Mesothelial cell of epicardium (in vitro differentiated cells): ENCODE measurements at places on chromosomes 13 and 19. TPM values are rescaled to one million over a fixed set of nuclear protein-coding genes. Genes with fewer than 3 reads are reported as not detected.

GRCh38 chr13:25581351-25581750 is 209.6 kb downstream of the ATP8A2 start:
- no peaks in the 10 kb centered on the region for H3K36me3 ChIP-seq
- no peaks in the 10 kb centered on the region for H3K27me3 ChIP-seq
- no peak for DNase-seq
- H3K27ac ChIP-seq: no peak overlapping the region
- H3K4me3 ChIP-seq: no peak overlapping the region
- peaks cover 8% of the 10 kb centered on the region for H3K4me1 ChIP-seq

DNA sequence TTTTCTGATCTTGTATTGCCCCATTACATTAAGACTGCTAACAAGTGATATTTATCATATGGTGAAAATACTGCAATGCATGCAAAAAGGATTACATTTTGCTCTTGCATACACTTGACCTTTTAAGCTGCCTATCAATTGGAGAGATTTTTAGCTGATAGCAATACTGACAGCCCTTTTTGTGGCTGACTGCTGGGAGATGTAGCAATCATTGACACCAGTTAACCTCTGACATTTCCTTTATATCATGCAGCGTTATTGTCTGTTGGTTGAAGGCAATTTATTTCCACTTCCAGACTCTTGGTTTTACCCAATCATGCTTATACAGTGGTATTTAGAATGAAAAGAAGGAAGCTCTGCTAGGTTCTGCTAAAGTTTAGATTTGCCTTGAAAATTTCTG is 364.0 kb downstream of the LMO7 start:
- H3K4me1 ChIP-seq: no peaks in the 10 kb centered on the region
- H3K27ac ChIP-seq: no peak overlapping the region
- H3K4me3 ChIP-seq: no peak overlapping the region

The HSPB6 gene
- 18.8 to 21.7 TPM (median 20.3 TPM) in 3 replicates for total RNA-seq

DNA sequence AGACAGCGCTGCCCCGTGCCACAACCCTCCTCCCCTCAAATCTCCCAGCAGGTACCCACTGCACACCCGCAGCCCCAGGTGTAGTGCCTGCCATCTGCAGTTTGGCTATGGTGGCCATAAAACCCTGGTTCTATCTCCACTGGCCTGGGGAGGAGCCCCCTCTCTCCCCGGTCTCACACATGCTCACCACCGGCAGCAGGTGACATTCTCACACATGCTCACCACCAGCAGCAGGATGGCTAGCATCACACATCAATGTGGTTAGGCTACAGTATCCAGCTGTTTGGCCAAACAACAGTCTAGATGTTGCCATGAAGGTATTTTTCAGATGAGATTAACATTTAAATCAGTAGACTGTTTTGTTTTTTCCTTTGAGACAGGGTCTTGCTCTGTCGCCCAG is 31.1 kb downstream of the ELL start:
- no peak for DNase-seq
- no peak overlapping the region for H3K4me3 ChIP-seq
- H3K27ac ChIP-seq: no peak overlapping the region

GRCh38 chr19:3548606-3549005 is 8.8 kb downstream of the MFSD12 start:
- no peak for DNase-seq
- no peak overlapping the region for H3K27ac ChIP-seq
- peaks cover 2% of the 10 kb centered on the region for H3K36me3 ChIP-seq
- no peak overlapping the region for H3K4me3 ChIP-seq
- H3K4me1 ChIP-seq: no peaks in the 10 kb centered on the region
- H3K27me3 ChIP-seq: no peaks in the 10 kb centered on the region

The PSG6 gene
- not detected in 3 replicates for total RNA-seq

- H3K36me3 ChIP-seq: no peaks in the 10 kb centered on the region
- no peaks in the 10 kb centered on the region for H3K27me3 ChIP-seq
- H3K4me3 ChIP-seq: peak overlapping the region; percentile 55
- DNase-seq: no peak
Observed at GRCh38 chr19:45439190-45439568, 15.5 kb upstream of the ERCC1 start.

- no peaks in the 10 kb centered on the region for H3K4me1 ChIP-seq
- no peak for DNase-seq
- no peaks in the 10 kb centered on the region for H3K36me3 ChIP-seq
- peaks cover 4% of the 10 kb centered on the region for H3K27me3 ChIP-seq
- H3K4me3 ChIP-seq: no peak overlapping the region
- no peak overlapping the region for H3K27ac ChIP-seq
Observed at GRCh38 chr13:21218351-21219035, 42.0 kb downstream of the MRPL57 start.

DNA sequence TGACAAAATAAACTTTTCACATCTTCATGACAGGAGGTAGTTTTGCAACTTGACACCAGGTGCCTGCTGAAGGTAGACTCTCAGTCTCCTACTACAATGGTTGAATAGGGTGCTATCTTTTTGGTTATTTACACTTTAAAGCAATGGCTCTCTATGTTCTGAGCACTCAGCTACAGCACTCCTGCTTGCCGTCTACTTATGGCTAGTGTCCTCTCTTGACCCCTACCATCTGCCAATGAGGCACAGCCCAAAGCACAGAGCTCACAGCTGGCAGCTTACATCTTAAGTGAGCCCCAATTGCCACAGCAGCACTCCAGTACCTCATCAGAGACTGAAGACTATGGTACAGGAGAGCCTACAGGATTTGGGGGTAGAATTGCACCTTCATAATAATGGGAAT is 11.4 kb downstream of the ZNF708 start:
- DNase-seq: no peak
- no peak overlapping the region for H3K4me3 ChIP-seq
- H3K36me3 ChIP-seq: peaks cover 5% of the 10 kb centered on the region

GRCh38 chr19:44742330-44743061 is 6.0 kb upstream of the BCL3 start:
- no peak for DNase-seq
- H3K36me3 ChIP-seq: no peaks in the 10 kb centered on the region
- H3K4me1 ChIP-seq: peaks cover 28% of the 10 kb centered on the region
- peaks cover 11% of the 10 kb centered on the region for H3K27me3 ChIP-seq

The UPK1A gene
- total RNA-seq: 1.8 to 2.3 TPM (median 2.0 TPM) in 3 replicates

The TSHZ3 gene
- 82.5 to 87.1 TPM (median 82.9 TPM) in 3 replicates for total RNA-seq

The NLRP7 gene
- total RNA-seq: 0.07 to 0.09 TPM in 2 of 3 replicates, not detected in the other

GRCh38 chr13:79290595-79291244 is 115.3 kb downstream of the RBM26 start:
- H3K36me3 ChIP-seq: no peaks in the 10 kb centered on the region
- peaks cover 7% of the 10 kb centered on the region for H3K4me1 ChIP-seq
- DNase-seq: no peak

DNA sequence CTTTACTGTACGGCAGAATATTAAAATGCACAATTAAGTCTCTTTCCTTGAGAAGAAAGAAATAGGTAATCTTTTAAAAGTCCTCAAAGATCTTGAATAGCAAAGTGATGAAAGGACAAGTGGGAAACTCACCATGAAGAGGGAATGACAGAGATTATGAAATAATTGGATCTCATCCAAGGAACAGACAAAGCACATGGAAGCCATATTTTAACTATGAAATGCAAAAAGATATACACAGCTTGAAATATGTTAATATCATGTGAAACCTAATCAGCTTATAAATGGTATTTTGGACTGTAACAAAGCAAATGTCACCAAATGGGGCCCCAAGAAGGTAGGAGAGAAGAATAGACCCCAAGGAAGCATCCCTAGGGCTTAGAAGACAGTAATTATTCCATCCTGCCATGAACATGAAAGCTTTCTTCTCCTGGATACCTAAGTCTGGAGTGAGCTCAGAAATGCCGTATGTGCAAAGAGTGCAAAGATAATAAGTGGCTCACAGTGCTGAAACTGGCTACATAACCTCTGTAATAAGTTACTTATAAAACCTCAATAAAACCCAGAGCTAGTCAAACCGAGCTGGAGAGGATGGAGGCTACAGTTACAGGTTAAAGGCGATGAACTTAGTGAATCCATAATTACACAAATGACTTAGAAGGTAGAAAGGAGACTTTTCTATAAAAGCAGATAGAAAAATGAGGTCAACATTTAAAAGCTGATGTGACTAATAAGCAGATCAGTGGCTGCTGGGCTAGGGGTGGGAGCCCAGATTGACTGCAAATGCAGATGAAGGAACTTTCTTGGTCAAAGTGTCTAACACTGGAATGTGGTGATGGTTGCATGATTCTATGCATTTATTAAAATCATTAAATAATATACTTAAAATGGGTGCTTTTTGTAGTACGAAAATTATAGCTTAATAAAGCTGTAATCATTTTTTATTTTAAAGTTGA is 34.4 kb downstream of the DCLK1 start:
- H3K36me3 ChIP-seq: peaks cover 3% of the 10 kb centered on the region
- no peaks in the 10 kb centered on the region for H3K27me3 ChIP-seq
- H3K4me3 ChIP-seq: no peak overlapping the region
- H3K4me1 ChIP-seq: peaks cover 45% of the 10 kb centered on the region
